Heart left ventricle (tissue), 16 donors: ENCODE measurements at places on chromosomes 3 and 15. TPM values are rescaled to one million over a fixed set of nuclear protein-coding genes. Genes with fewer than 3 reads are reported as not detected.

DNA sequence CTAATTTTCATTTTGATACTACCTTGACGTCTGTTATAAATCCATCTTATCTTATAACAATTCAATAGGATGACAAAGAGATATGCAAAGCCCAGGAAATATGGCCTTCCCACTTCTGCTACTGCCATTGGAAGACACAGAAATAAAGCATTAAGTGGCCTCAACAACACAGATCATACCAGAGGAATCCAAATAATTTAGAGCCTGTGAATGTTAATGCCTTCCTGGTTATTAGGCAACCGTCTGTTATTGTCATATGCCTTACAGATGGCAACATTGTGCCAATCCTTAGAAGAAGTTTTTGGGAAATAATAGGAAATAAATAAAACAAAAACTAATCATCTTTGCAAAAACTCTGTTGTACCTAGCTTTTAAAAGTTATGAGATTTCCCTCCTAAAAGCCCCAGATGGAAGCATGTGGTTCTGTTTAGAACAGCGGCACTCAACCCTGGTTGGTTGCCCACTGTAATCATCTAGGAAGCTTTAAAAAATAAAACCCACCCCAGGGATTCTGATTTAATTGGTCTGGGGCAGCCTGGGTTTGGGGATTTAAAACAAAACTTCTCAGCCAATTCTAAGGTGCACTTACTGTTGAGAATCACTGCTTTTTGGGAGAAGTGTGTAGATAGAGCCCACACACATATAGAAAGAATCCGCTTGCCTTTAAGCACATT is 704.8 kb upstream of the CFAP20DC start:
- H3K27ac ChIP-seq: no peak overlapping the region
- H3K27me3 ChIP-seq: no peaks in the 10 kb centered on the region
- no peak for DNase-seq
- no peaks in the 10 kb centered on the region for H3K36me3 ChIP-seq

Gene CPN2
- 1.8 TPM for total RNA-seq

- H3K27ac ChIP-seq: no peak overlapping the region
- no peak for DNase-seq
- no peak overlapping the region for H3K4me3 ChIP-seq
- H3K36me3 ChIP-seq: no peaks in the 10 kb centered on the region
- peaks cover 5% of the 10 kb centered on the region for H3K4me1 ChIP-seq
- no peaks in the 10 kb centered on the region for H3K27me3 ChIP-seq
Observed at GRCh38 chr3:126184465-126185000, 4.1 kb upstream of the ALDH1L1 start.

GRCh38 chr3:187734841-187735240 is 10.4 kb downstream of the BCL6 start:
- DNase-seq: no peak
- no peaks in the 10 kb centered on the region for H3K27me3 ChIP-seq
- H3K4me3 ChIP-seq: no peak overlapping the region
- peaks cover 33% of the 10 kb centered on the region for H3K4me1 ChIP-seq

- DNase-seq: no peak
- no peak overlapping the region for H3K4me3 ChIP-seq
- peak overlapping the region; percentile 62 for H3K27ac ChIP-seq
- H3K27me3 ChIP-seq: no peaks in the 10 kb centered on the region
Observed at GRCh38 chr15:99324082-99324620, 72.9 kb downstream of the LRRC28 start.

DNA sequence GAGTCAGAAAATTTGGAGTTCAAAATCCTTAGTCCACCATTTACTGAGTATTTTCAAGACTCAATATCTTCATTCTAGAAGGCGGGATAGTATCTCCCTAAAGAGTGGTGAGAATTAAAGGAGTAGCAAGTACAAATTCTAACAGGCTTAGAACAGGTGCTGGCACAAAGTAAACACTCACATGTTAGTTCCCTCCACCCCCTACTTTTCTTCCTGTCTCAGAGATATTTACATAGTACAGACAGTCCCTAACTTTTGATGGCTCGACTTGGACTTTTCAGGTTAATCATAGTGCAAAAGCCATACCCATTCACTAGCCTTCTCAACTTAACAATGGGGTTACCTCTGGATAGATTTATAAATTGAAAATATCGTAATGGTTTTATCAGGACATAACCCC is 476.2 kb upstream of the RASGRP1 start:
- no peaks in the 10 kb centered on the region for H3K36me3 ChIP-seq
- H3K4me1 ChIP-seq: no peaks in the 10 kb centered on the region
- no peaks in the 10 kb centered on the region for H3K27me3 ChIP-seq
- no peak overlapping the region for H3K4me3 ChIP-seq
- no peak overlapping the region for H3K27ac ChIP-seq

DNA sequence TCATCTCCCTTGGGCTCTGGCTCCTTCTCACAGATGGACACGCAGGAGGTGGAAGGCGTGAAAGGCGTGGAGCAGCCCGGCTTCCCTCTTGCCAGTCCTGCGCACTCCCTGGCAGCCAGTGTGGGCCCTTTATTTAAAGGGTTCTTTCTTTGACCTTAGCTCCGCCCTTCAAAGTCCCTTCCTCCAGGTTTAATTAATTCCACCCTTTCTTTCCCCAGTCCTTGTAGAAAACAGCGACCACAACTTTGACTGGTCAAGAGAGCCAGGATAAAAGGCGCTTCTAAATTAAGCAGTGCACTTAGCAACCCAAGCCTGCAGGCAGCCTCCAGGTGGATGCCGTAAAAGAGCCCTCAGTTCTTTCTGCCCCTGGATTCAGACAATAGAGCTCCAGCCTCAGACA is at the start of gene HDC:
Gene HDC (minus strand): TSS at position 107 of the 400 bp plus-strand sequence. CDS start 103 bp downstream, at position 4.
- peaks cover 9% of the 10 kb centered on the region for H3K27me3 ChIP-seq
- no peaks in the 10 kb centered on the region for H3K36me3 ChIP-seq
- H3K4me1 ChIP-seq: peaks cover 14% of the 10 kb centered on the region
- no peak for DNase-seq
- no peak within 1 kb of the TSS for H3K4me3 ChIP-seq
- no peak within 1 kb of the TSS for H3K27ac ChIP-seq
